Fibroblast of skin of abdomen (primary cell): ENCODE measurements at places on chromosomes 5 and 9.

DNA sequence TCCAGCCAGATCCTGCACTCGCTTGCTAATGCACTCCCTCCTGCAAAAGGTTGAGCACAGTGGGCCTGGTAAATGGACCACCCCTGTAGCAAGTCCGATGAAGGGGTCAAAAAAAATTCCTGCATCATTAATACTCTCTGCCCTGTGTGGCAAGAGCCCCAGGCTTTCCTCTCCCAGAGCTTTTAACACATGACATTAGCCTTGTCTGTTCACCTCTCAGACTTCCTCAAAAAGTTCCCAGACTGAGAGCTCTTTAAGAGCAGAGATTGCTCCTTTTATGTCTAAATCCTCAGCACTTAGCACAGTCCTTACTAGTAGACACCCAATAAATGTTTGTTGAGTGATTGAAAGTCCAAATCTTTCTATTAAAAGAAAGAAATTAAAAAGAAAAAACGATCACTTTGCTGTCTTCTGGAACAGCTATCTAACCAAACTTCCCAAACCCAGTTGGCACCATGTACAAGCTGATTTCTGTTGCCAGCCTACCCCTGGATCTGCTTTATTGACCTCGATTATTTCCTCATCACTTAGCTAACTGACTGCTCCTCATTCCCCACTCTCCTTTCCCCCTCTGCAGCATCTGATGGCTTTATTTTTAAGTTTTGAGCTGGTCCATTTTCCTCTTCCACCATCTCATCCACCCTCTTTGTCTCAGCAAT lies 209.8 kb downstream of the ENC1 start:
- DNase-seq = no peak

GRCh38 chr5:150428106-150428876 lies 15.6 kb upstream of the CD74 start:
- no peak for DNase-seq

- DNase-seq = no peak
These were observed 63.2 kb downstream of the PAM start for GRCh38 chr5:102818345-102818744.

DNA sequence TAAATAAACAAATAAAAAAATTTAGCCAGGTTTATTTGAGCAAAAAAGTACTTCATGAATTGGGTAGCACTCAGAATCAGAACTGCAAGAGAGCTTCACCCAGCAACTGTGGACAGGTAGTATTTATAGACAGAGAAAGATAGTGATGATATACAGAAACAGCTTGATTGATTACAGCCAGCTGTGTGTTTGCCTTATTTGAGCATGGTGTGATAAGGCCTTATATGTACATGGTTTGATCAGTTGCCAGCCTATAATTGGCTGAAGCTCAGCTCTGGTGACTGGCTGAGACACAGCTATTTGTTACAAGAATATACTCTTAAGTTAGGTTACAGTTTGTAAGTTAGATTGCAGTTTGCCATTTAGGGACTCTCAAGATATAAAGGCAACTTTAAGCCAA lies 34.3 kb upstream of the ARL15 start:
- peak; percentile 55 for DNase-seq

DNA sequence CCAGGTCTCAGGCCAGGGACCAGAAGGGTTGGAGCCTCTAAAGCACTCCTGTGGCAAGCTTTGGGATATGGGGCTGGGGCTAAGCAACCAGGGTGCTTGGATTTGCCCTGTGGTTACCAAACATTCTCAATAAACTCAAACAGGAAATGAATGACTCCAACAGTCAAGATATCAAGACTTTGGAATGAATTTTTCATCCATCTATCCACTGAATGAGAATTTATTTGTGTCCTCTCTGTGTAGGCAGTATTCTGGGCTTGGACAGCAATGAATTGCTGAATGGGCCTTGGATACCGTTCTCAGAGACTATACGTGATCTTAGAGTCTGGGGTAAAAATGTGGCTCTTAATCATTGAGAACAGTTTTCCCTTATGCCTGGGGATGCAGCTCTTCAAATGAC lies 212.5 kb downstream of the DAB2IP start:
- DNase-seq = peak; percentile 47

DNA sequence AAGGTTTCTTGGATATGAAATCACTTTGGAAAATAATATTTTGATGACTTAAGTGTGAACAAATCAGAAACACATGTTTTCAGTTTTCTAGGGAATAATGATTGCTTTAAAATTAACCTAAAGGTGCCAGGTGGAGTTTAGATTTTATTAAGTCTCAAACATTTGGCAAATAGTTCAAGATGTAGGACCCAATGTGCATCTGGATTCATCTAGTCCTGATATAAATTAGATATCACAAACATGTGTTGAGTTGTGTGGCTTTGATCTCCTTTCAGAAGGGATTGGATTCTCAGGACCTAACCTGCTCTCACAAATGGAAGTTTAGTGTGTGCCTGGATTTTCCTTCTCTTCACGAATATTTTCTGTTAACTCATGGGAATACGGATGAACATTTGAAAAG lies 291.4 kb upstream of the ISL1 start:
- DNase-seq = no peak

DNA sequence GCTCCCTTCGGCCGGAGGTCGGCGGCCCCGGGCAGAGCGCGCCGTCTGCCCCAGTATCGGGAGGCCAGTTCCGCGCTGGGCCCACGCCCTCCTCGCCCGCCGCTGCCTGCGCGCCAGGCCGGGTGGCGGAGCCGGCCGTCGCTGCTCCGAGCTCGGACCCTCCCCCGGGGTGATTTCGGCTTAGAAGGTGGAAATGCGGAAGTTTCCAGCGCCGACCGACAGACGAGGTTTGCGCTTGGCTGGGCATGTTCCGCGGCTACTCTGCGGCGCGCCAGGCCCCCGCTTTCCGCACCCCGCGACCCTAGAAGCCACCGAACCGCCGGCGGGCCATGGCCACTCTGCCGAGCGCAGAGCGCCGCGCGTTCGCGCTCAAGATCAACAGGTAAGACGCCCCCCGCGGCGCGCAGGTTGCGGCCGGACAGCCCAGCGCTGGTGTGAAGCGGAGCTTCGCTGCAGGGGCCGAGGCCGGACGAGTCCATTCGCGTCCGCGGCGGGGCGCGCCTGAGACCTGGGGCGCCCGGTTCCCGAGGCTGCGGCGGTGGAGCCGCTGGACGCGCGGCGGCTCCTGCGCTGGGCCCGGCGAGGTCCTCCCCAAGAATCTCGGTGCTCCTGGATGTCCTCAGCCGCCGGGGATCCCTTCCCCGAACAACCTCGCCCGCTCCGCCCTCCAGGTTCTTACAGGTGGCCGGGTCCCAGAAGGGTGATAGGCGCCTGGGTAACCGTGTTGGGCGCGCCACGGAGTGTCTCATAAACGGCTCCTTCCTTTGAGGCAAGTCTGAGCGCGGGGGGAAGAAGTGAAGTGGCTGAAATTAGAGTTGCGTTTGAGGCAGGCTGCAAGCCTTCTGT lies at the start of gene DOCK8:
Gene DOCK8, plus strand, starts transcription at position 218 of the 846 bp plus-strand sequence. Its CDS starts 112 bp downstream, at position 330.
- peak; percentile 4 for DNase-seq

DNA sequence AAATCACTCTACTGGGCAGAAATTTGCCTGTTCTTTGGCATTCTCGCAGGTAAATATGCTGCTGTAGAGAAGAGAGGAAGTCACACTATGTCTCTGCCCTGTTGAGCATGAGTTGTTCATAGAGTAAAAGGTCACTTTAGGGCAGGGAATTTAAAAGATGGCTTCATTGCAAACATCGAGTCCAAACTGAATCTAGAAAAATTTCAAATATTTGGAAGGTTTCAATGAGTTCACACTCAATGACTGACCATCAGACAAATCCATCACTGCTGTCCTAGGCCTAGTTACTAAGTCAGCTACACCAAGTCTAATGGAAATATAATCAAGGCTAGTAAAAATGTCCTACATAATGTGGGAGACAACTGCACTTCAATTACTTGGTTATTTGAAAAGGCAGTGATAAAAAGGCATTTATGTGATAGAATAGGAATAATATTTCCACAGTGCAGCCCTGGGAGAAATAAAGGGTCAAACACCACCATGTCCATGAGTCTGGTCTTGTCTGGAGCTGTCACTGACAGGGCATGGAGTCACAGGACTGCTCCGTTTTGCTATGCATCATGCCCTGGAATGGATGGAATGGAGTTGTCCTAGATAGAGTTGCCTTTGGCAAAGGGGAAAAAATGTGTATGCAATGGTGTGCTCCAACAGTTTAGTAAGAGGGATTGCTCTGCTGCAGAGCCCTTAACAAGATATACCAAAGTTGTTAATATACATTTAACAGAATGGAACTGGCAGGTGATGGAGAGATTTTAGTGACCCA lies 218.5 kb upstream of the DAPK1 start:
- peak; percentile 51 for DNase-seq

GRCh38 chr9:2675834-2676233 lies 41.5 kb upstream of the KCNV2 start:
- DNase-seq = no peak

DNA sequence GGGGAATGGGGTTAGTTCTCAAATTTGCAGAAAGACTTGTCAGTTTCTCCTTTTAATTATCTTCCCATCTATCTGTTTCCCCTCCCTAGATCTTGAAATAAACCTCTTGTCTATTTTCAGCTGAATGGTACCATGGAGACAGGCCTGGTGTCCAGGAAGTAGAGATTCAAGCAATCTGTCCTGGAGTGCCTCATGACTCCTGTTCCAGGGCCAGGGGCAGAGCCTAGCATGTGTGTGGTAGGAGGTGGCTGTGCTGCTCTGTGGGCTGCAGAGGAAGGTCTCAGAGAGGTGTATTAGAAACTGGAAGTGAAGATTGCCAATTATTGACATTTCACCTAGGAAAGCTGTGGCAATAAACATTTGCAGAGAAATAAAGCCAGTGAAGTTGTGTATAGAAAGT lies 175.8 kb upstream of the ATP10B start:
- no peak for DNase-seq

DNA sequence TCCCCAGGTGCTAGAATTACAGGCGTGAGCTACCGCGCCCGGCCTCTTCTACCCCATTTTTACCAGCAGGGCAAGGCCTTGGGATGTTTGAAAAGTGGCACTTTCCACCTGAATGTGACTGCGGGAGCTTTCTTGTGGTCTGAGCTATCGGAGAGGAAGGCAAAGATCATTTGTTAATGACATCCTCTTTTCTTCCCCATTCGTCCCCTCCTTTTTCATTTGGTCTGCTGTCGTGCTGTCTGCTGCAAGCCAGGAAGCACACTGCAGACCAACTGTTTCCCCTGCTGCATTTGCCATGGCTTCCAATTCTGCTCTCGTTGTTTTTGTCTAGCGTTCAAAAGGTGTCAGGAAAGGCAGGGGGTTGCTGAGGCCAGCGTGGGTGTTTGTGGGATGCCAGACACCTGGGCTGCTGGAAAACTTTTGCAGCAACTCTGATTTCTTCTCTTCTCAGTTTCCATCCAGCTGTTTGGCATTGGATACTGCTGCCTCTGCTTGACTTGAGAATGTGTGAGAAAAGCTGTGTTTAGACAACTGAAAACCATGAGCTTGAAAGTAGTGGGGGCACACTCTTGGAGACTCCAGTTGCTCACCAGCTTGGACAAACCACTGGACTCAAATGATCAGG lies 196.4 kb upstream of the MSX2 start:
- no peak for DNase-seq

GRCh38 chr9:73151653-73152542 lies at the start of gene ANXA1:
ANXA1 (plus strand) TSS chr9:73151865; CDS start chr9:73158536, 6,671 bp downstream.
- peak; percentile 85 for DNase-seq

DNA sequence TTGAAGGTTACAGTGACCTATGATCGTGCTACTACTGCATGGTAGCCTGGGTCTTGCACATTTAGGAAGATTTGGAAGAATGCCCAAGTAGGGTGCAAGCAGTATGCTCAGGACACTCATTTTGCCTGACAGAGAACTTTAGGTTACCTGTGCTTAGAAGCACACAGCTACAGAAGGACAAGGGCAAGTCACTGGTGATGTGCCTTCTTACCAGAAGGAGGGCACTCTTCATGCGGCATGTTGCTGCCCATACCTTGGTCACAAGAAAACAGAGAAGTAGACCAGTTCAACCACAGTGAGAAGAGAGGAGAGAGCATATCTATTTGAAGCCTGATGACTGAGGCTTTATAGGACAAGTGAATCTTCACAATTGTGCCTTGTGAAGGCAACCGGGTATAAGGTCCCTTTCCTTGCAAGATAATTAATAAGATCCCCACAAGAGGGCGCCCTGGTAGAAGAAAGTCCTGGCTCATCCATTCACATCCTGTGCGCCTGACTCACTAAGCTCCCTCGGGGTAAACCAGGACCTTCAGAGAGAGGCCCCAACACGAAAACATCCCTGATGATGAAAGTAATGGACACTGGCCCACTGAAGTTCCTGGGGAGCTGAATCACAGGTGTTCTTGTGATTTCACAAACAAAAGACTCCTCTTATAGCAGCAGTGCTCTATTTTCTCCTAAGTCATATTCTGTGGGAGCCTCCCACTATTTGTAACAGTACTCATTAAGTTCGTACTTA lies 38.1 kb upstream of the STARD4 start:
- DNase-seq = peak; percentile 96

DNA sequence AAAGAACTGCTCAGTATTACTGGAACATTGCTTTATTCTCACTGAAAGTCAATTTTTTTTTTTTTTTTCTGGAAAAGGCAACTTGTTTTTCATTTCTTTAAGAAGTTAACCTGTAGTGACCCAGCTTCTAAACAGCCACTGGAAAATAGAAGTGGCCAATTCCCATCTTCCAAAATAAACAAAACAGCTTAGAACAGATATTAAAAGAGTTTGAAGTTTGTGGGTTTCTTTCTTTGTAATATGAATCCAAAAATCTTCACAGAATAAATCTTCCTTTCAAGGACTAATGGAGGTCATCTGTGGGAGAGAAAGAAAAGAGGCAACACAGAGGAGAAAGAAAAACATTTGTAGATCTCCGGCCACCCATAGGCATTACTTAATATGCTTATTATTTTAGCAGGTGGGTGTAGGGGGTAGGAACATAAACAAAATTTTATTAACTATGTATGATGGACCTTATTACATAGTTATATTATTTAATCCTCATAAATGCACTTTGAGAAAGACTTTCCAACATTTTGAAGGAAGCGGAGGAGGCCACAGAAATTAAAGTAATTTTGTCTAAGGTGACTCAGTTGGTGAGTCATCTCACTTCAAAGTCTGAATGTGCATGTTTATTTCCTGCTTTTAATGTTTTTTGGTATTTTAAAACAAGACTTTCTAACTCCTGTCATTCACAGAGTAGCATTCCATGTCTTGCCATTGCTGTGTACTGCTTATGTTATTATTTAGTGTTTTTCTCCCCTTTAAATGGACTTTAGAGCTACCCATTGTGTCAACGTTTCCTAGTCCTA lies 1791.8 kb upstream of the WWC1 start:
- no peak for DNase-seq

- peak; percentile 99 for DNase-seq
These were observed 283.1 kb downstream of the ADAMTS6 start for GRCh38 chr5:65198456-65199120.

DNA sequence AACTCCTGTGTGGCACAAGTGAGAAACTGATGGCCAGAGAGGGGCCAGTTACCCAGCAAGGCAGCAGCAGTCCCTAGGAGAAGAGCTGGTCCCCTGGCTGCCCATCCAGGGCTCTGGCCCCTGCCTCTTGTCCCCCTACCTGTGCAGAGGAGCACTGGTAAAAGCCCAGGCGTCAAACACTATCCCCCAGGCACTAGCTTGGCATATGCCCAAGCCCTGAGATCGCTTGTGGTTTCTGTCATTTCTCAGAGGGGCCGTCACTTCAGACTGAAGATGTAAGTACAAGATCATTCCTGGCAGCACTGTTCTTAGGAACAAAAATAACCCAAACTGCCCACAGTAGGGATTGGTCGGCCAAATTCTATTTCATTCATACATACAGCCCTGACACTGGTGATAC lies 53.9 kb downstream of the COL15A1 start:
- DNase-seq = peak; percentile 68

- peak; percentile 24 for DNase-seq
These were observed 5.8 kb upstream of the JAK2 start for GRCh38 chr9:4979239-4979638.
